ENCODE measurements at places on chromosomes 2 and 18.

DNA sequence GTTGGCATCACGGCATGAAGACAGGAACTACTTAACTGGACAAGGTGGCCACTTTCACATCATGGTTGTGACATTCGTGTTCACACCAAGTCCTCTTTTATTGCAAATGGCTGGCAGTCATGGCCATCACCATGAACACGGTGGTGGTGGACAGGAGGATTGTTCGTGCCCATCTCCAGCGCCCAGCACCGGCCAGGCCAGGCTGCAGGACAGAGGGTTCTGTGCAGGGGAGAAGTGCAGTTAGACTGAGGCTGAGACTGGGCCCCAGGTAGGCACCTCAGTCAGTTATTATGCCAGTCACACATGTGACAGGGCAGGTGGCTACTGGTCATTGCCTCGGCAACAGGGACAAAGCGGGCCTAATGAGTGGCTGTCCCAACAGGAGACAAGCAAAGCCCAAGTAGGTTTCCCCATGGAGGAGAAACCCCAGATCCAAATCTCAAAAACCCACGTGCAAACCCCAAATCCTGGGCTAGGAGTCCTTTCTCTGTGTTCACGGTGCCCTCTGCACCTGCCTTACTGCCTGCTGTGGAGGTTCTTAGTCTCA lies 468.1 kb upstream of the MYT1L start:
- DNase-seq, result no peak

DNA sequence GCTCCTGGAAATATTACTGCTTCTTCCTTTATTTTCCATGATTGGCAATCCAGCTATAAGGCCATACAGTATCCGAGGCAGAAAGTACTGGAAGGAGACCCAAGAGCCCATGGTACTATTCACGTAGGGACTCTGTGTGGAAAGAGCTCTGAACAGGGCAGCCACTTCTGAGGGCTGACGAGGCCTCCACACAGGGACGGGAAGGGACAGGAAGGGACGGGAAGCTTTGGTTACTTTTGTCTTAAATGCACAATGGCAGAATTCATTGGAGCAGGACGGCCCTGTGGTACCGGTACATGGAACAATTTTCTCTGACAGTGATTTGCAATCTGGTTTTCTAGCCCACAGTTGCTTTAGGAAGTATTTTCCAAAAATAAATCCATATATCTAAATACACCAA lies 102.4 kb downstream of the MBP start:
- no peak for DNase-seq

- DNase-seq, result no peak
These were observed 208.9 kb downstream of the ASB1 start for GRCh38 chr2:238635647-238636051.

- no peak for DNase-seq
These were observed 163.0 kb downstream of the SEPTIN10 start for GRCh38 chr2:109450574-109451273.

- DNase-seq, result no peak
These were observed 114.1 kb upstream of the TRIB2 start for GRCh38 chr2:12602661-12603060.

DNA sequence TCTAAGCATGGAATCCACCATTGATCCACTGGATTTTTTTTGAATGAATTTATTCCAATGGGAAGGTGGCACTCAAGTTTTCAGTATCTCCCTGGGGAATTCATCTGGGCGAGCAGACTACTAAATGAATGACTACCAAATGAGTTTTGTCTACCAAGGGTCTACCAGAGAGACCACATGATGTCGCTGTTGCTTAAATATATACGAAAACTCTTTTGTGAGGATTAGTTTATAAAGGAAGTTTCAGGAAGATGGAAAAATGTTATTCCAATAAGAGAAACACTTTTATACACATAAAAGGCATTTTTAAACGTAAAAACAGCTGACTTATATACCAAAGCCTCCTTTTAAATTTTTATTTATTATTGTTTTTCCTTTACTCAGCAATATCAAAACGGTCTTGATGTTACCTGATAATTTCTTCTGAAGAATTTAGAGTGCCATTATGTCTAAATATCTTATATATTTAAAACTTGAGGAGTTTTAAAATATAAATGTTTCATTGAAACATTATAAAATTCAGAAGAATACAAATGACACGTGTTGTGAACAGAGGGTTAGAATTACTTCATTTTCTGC lies 139.7 kb downstream of the HRH4 start:
- DNase-seq, result no peak

DNA sequence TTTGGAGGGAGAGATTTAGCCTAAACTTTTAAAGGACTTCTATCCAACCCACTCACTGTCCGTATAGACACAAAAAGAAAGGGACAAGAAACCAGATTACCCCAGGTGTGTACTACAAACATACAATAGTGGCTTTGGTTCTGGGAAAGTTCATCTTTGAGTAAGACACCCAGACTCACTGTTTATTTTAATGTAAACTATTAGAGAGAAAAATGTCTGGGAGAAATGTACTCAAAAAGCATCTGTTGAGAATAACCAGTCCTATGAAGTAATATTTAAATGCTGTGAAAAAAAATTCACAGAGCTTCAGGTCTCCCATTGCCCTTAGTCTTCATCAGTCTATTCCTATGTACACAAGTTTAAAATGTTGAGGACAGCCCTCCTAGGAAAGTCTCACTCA lies 107.5 kb downstream of the SLC8A1 start:
- DNase-seq, result no peak

DNA sequence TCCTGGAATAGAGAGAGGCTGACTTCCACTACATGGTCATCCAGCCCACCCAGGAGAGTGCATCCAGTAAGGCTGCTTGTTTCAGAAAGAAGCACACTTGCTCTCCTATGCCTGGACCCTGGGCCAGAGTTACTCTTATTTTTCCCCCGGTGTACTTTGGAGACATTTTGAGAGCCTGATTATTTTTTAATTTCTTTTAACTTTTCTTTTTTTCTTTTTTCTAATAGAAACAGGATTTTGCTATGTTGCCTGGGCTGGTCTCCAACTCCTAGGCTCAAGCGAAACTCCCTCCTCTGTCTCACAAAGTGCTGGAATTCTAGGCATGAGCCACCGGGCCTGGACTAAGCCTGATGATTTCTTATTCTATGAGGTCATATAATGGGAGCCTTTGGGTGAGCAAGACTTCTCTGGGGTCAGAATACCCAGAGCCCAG lies 62.2 kb downstream of the RPL37A start:
- DNase-seq, result no peak

DNA sequence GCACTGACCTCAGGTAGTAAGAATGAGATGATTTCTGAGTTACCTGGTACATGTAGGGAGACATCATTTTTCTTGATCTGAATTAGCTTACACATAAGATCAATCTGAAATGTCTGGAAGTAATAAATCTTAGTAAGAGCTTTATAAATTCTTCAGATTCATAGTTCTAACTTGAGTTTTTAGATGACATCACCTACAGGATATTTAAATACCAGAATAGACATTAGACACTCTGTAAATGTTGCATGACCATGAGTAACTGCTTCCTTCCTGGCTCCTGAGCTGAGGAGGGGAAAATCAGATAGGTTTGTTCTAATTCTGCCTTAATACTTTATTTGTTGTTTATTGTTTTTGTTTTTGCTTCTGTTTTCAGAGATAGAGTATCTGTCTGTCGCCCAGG lies 181.8 kb downstream of the PHLPP1 start:
- no peak for DNase-seq

GRCh38 chr2:218003981-218004419 lies 1.2 kb upstream of the TNS1 start:
- no peak for DNase-seq

Measured in stimulated activated CD4-positive, alpha-beta T cell treated with anti-CD3 and anti-CD28 coated beads, Interleukin-15, amount 100 ng/mL, for 1 hour (primary cell).